ENCODE measurements at places on chromosomes 1 and 21.

- DNase-seq, result no peak
Measured at GRCh38 chr21:25790878-25791204, 56.1 kb downstream of the GABPA start.

DNA sequence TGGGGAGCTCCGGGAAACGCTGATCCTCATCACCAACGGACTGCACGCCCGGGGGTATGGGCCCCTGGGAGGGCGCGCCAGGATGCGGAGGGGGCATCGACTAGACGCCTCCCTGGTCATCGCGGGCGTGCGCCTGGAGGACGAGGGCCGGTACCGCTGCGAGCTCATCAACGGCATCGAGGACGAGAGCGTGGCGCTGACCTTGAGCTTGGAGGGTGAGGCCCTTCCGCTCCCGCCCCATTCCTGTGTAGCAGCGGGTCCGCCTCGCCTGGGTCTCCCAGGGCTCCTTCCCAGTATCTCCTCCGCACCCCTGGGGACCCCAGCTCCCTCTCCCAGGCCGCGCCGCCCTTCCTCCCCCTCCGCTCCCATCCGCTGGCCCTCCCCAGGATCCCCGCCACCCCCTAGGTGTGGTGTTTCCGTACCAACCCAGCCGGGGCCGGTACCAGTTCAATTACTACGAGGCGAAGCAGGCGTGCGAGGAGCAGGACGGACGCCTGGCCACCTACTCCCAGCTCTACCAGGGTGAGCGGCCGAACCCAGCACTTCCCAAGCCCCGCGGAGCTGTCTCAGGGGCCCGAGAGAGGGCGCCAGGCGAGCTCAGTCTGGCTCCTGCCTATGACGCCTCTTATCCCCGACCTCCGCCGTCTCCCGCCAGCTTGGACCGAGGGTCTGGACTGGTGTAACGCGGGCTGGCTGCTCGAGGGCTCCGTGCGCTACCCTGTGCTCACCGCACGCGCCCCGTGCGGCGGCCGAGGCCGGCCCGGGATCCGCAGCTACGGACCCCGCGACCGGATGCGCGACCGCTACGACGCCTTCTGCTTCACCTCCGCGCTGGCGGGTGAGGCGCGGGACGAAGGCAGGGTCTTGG lies 5.0 kb downstream of the HAPLN2 start:
- DNase-seq, result no peak

DNA sequence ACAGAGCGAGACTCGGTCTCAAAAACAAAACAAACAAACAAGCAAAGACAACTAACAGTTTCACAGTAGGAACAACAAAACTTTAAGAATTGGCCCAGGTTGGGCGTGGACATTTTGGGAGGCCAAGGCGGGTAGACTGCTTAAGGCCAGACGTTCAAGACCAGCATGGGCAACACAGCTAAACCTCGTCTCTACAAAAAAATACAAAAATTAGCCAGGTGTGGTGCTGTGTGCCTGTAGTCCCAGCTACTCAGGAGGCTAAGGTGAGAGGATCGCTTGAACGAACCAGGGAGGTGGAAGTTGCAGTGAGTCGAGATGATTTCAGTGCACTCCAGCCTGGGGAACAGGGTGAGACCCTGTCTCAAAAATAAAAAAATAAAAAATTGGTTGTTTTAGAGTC lies 13.5 kb downstream of the GTF2B start:
- DNase-seq, result no peak

GRCh38 chr1:16628361-16629111 lies 15.2 kb upstream of the NBPF1 start:
- no peak for DNase-seq

GRCh38 chr1:67100833-67101232 lies 33.9 kb downstream of the C1orf141 start:
- DNase-seq, result no peak

DNA sequence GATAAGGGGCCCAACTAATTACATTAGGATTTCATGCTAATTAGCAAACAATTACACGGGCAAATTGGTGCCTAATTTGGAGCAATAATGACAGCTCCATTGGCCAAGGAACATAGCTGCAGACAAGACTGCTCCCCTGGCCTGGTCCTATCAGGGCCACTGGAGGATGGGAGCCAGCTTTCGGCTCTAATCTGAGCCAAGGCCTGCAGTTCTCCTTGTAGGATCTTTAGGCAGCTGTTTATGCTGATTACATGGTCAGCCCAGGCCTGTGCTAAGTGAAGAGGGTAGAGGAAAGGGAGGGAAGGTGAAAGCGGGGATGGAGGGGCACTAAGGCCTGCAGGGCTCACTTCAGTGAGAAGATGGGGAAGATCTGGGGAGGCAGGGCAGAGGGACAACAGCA lies 12.4 kb upstream of the ADGRB2 start:
- no peak for DNase-seq

DNA sequence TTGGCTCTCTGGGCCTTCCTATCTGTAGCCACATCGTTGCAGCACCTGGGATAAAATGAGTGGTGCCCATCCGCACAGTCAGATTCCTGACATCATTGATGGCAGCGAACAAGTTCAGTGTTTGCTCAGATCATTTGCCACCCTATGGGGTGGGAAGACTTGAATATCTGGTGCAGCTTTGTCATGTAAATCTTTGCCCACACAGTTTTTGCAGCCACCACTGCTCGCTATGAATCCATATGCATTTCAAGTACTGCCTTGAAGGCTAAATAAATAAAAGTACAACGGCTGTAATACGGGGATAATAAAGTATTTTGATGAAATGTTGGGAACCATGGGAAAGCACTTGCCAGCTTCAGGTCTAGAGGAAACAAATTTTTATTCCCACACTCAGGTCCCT lies 56.3 kb upstream of the COA6 start:
- no peak for DNase-seq

DNA sequence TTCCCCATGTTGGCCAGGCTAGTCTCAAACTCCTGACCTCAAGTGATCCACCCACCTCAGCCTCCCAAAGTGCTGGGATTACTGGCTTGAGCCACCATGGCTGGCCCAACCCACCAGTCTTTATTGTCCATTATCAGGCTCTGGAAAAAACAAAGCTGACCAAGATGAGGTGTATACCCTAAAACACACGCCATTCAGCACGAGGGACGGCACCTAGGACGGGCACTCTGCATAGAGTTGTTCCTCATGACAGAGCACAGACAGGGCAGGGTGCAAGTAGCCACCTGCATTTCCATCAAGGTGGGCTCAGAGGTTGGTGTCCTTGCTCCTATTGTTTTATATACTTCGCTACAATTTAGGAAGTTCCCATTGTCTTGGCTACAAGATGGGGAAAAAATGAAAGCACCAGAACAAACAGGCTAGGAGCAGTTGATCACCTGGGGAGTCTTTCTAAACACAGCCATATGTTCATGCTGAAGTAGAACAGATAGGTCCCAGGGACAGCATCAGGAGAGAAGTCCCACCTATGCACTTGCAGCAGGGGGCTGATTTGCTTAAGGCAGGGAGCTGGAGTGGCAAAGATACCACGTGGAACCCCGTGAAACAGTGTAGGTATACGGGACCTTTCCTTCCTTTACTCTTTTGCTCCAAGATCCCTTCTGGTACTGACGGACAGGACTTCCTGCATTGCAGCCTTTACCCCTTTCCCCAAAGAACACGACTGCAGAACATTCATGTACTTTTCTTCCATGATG lies 4.5 kb downstream of the KRTCAP2 start:
- no peak for DNase-seq

DNA sequence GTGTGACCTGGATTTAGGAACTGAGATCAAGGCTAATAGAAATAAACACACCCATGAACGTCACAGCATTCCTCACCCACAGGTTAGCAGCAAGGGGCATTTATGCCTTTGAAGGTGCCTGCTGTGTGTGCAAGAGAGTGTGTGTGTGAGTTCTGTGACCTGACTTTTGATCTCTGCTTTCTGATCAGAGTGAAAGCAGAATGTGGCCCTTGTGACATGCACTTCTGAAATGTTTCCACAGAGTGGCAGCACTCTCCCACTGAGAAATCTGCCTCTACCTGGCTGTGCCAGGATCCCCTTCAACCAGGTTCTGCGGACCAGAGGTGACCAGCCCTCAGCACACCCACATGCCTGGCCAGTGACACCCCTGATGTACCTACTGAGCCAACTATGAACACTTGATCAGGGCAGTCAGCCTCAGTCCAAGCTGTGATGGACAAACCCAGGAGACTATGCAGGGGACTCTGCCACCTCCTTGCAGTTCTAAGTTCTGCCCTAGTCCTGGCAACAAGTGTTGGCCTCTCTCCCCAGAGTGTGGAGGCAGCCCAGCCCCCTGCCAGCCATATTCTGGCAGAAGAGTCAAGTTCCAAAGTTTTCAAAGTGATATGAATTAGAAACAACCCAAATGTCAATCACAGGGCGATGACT lies 41.0 kb downstream of the RXRG start:
- DNase-seq, result no peak

- peak; percentile 92 for DNase-seq
Measured at GRCh38 chr21:37904856-37905255, 11.4 kb downstream of the KCNJ6 start.

DNA sequence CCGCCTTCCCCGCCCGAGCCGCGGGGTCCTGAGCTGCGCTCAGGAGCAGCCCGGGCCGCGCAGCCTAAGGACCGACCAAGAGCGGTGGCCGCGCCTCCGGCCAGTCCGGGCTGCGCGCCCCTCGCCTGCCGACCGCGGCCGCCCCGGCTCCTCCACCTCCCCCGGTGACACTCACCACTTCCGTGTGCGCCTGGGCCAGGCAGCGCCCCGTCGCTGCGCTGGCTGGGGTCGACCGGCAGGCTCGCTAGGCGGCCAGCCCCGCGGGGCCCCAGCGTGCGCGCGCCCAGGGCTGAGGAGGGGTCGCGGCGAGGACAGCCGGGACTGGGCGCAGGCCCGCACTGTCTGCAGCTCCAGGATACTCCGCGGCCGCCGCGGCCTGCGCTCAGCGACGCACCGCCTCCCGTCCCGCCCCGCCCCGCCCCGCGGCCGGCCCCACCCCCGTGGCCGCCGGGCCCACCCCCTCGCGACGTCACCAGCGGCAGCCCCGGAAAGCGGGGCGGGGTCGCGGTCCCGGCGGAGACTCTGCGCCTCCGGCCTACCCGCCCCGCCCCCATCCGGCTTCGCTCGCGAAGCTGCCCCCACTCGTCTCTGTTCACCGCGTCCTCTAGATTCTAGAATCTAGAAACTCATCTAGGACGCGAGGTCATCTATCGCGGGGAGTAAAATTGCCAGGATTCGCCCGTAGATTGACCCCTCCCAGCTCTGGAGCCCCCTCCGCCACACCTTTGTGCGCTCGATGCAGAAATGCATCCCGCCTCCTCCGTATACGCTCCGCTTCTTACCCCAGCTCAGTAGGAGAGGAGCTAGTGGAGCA lies at the start of gene JAK1:
Gene JAK1 (minus strand): TSS at position 392 of the 814 bp plus-strand sequence. CDS start 80,285 bp downstream, outside the sequence.
- peak; percentile 44 for DNase-seq

DNA sequence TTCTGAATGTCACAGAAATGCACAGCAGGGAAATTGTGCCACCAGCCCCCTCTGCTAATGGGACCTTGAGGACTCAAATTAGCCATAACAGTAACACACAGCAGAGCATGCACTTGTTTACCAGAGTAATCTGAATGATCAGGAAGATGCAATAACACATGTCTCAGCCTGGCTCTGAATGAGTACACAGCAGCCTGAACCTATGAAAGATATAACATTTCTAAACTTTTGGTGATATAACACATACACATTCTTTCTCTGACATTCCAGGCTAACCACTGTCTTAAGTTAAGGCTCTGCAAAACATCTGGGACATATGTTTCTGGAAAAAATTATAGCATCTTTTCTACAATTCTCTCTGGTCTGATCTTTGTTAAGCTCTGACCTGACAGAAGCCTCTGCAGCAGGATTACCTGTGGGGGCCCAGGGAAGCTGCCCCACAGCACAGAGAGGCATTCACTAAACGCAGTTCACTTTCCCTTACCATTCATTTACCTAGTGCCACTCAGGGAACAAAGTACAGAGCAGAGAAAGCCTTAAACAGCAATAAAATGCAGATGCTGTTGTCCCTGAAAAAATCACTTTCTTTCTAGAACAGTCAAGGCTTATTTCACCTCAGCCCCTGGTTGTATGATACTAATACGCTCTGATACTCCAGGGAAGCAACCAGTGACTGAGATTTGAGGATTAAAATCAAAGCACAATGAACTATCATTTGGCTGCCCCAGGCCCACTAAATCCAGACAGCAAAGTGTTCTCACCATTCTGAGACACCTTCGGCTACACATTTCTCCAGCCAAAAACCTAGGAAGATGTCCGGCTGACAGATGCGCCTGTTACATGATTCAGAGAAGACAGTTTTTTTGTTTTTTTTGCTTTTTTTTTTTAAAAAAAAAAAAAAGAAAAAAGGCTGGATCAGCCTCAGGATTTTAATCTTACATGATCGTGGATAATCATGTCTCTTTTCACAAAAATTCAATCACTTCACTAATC lies 54.0 kb upstream of the CNN3 start:
- DNase-seq, result no peak

GRCh38 chr1:160859166-160859565 lies 3.5 kb downstream of the CD244 start:
- DNase-seq, result no peak

DNA sequence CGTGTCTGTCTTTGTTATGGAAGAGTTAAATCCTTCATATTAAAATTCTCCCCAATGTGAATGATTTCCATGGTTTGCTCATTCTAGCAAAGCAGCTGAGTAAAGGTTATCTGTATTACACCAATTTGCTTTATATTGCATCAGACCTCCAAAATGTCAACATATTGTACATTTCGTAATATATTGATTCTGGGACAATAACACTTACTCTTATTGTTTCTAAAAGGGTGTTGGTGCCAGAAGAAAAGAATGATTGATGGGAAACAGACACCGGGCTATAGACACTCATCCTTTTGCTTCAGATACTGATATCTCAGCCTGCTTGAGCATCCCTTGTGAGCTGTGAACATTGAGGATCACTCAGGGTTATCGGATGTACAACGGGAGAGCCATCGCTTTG lies 7.0 kb downstream of the NTNG1 start:
- DNase-seq, result no peak

- no peak for DNase-seq
Measured at GRCh38 chr21:22351076-22351475, 1352.9 kb downstream of the NCAM2 start.

- DNase-seq, result no peak
Measured at GRCh38 chr1:165570078-165570477, 26.3 kb downstream of the LRRC52 start.

GRCh38 chr21:35619184-35619583 lies 441.1 kb downstream of the SETD4 start:
- no peak for DNase-seq

DNA sequence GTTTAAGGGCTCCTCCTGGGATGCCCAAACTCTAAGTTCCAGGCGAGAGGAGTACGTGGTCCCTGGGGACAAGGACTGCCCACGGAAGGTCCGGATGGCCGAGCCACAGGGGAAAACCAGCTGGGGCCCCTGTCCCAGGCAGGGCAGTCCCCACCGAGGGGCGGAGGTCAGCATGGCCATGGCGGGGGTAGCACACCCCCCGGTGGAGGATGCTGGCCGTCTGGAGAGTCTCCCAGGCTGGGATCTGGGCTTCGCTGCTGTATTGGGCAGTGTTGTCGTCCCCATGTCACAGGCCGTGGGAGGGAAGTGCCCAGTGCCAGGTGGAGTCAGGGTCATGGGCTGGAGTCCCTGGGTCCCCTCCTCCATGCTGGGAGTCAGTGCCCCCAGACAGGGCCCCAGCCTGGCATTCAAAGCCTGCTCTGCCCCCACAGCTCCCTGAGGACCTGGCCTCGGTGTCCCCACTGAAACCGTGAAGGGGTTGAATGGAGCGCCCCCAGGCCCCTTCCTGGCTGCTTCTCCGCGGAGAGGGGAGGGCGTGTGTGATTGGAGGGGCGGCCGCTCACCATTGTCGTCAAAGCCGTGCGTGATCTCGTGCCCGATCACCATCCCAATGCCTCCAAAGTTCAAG lies 6.8 kb downstream of the PRXL2B start:
- DNase-seq, result no peak
